ENCODE measurements at places on chromosomes 3 and 15.

DNA sequence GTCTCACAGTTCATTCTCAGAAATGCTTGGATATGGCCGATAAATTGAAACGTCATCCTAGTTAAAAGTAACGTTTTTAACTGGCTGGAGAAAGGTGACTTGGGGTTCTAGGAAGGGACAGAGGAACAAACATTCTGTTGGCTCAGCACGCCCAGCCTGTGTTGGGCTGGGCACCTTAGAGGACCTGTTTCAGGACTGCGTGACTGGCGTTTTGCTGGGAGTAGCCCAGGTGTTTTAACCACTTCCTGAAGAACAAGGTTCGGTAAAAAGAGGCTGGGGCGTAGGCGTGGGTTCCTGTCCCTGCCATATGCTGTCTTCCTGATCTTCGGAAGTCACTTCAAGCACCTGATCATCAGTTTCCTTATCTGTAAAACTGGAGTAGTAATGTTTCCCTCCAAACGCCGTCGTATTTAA is 1.1 kb upstream of the TLNRD1 start:
- peak; percentile 49 for DNase-seq

DNA sequence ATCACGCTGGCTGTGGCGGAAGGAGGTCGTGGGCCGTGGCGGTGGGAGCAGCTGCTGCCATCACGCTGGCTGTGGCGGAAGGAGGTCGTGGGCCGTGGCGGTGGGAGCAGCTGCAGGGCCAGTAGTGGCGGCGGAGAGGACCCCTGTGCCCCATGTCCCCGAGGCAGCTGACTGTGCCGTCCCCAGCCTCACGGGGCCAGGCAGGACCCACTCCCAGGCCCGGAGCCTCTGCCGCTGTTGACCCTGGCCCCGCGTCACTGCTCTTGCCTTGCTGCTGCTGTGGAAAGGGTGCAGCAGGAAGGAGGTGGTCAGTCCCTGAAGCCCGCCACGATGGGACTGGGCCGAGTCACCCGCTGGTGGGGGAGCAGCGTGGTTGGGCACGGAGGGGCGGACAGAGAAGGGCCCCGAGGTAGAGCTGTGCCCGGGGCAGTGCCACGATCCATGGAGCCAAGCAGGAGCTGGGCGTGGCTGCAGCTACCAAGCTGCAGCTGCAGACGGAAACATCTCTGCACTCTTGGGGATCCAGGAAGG is 71.2 kb downstream of the GLB1 start:
- no peak for DNase-seq

DNA sequence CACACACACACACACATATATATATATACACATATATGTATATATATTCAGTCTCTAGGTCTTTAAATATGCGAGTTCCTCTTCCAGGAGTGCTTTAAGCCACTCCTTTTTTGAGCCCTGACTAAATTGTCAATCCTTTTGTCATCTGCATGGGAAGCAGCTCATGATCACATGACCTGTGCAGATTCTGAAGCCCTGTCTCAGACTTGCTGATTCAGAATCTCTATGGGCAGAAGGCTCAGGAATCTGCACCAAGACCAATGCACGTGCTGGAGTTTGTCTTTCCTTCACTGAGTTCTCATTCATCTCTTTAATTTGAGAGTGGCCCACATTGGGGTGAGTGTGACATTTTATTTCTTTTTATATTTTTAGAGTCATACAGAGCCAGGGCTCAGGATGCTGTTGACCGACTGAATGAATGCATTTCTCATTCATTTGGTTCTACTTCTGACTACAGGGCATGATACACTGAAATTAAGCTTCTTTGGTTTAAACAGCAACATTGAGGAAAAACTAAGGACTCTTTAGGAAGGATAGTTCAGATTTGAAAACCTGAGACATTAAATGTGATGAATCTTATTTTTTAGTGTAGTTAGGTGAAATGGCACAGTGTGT is 307.5 kb downstream of the EDEM1 start:
- DNase-seq = no peak

GRCh38 chr3:190892395-190892902 is 30.0 kb upstream of the GMNC start:
- DNase-seq = no peak

GRCh38 chr15:38461066-38461833 is 7.3 kb downstream of the FAM98B start:
- peak; percentile 29 for DNase-seq

DNA sequence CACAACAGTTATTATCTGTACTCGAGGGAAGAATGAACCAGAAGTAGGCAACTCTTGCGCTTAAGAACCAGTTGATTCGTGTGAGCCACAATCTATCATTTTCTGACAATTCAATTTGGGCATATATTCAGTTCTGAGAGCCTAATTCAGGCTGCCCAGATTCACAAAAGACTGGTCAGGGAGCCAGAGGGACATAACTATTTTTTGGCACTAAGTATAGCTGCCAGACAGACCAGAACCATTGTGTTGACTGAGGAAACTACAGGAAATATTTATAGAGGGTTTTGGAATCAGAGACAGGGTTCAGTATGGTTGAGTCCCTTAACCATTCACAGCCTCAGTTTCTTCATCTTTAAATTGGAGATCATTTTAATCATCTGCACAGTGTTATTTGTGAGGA is 226.7 kb downstream of the TAFA4 start:
- no peak for DNase-seq

- DNase-seq = no peak
Observed at GRCh38 chr3:129015388-129016105, 14.4 kb downstream of the EFCC1 start.

DNA sequence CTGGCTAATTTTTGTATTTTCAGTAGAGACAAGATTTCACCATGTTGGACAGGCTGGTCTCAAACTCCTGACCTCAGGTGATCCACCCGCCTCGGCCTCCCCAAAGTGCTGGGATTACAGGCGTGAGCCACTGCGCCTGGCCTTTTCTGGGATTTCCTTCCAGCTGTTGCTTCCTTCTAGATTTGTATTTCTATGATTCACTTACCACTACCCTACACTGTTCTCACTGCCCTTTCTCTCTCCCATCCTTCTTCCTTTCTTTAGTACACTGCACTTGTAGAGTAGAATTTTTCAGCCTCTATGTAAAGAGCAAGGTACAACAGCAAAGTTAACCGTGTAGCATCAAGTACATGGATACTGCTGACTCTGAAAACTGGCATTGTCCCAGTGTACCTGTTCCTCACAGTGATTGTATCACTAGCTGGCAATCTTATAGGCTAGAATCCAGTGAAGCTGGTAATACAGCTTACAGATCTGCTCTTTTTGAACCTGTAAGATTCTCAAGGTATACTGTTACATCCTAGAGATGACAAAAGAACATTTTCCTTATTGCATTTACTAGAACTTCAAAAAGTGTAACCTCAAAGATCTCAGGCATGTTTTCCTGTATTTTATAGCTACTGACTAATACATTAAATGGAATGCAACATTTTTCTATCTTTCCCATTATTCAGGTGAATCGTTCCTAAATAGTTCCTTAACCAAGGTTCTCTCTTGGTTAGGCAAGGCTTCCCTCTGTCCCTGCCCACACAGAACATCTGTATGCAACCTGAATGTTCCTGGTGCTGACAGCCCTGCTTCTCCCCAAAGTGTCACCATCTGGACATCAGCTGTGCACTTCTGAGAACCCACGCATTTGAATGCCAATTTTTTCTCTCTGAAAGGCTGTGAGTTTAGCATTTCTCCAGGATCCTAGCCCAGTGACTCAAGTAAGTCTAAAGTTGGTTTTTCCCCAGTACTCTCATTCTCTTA is 74.1 kb upstream of the RAP2B start:
- no peak for DNase-seq

- no peak for DNase-seq
Observed at GRCh38 chr3:143637133-143637532, 211.1 kb downstream of the SLC9A9 start.

GRCh38 chr15:38885001-38885400 is 320.4 kb upstream of the RASGRP1 start:
- DNase-seq = no peak

- DNase-seq = no peak
Observed at GRCh38 chr3:11201251-11202019, 47.1 kb downstream of the HRH1 start.

- no peak for DNase-seq
Observed at GRCh38 chr3:55247666-55248065, 239.4 kb downstream of the WNT5A start.

DNA sequence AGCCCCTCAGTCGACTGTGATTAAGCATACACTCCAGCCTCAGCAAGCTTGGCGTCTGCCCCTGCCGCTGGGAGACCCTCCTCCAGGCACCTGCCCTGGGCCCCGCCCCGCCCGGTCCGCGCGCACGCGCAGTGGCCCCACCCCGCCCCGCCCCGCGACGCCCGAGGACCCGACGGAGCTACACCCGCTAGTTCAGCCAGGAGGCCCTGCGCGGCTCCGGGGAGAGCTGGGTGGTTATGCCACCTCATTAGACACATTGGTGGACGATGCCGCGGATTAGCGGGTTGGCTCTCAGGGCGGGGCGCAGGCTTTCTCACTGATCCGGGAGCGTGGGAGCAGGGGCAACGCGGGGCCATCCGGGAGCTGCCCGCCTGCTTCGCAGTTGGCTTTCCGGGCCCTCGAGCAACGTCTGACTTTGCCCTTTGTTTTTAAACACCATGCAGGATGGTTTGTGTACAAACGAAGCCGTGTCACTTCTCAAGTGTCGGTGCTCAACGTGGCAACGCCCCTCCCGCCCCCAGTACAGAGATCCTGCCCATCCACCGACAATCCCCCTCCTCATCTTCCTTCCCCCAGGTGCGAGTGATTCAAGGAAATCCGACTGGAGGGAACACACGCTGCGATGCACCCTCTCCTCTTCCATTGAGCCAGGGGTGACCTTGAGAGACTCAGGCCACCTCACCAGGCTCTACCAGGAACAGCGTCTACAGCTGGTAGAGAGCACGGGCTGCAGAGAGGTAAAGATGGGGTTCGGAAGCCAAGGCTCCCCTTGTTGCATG is 109.3 kb downstream of the SHQ1 start:
- DNase-seq = peak; percentile 92

- DNase-seq = peak; percentile 33
Observed at GRCh38 chr15:100170291-100171210, 171.2 kb downstream of the ADAMTS17 start.
